Activated T-helper 1 cell treated with anti-CD3 and anti-CD28 coated beads, Interleukin-12 subunit alpha, Interleukin-12 subunit beta, Interleukin-2, Interleukin-4 antibody, amounts not matched to agents 30 ng/mL and 10 ng/mL and 1 ng/mL, durations not matched to agents 14 hours and 24 hours and 36 hours (primary cell): ENCODE measurements at places on chromosomes 5 and 9.

- no peak overlapping the region for H3K27ac ChIP-seq
- H3K4me1 ChIP-seq = no peaks in the 10 kb centered on the region
- no peaks in the 10 kb centered on the region for H3K27me3 ChIP-seq
- no peaks in the 10 kb centered on the region for H3K36me3 ChIP-seq
Measured at GRCh38 chr9:80632041-80632440, 1057.3 kb downstream of the TLE1 start.

DNA sequence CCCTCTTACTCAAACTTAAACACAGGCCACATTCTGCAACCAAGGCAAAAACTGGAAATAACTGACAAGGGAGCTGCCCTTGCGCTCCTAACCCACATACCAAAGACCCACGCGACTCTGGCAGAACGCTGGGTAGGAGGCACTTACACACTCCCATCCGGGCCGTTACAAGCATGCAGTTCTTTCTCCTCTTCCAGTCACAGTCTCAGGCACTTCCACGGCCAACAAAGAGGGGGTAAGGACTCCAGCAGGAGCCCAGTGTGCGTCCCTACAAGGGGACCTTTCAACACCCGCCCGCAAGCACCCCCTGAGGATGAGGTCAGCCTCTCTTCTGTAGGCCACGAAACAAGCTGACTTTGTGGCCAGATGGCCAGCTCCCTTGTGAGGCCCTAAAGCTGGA lies 57.4 kb downstream of the SERINC5 start:
- peaks cover 30% of the 10 kb centered on the region for H3K36me3 ChIP-seq
- H3K27me3 ChIP-seq = no peaks in the 10 kb centered on the region
- H3K4me3 ChIP-seq = no peak overlapping the region
- H3K27ac ChIP-seq = no peak overlapping the region
- peaks cover 42% of the 10 kb centered on the region for H3K4me1 ChIP-seq
- no peak for DNase-seq

- peaks cover 71% of the 10 kb centered on the region for H3K27me3 ChIP-seq
- peak overlapping the region; percentile 65 for H3K4me3 ChIP-seq
- H3K4me1 ChIP-seq = peaks cover 23% of the 10 kb centered on the region
- peak overlapping the region; percentile 61 for H3K27ac ChIP-seq
- peaks cover 5% of the 10 kb centered on the region for H3K36me3 ChIP-seq
Measured at GRCh38 chr5:88660947-88661805, 221.8 kb downstream of the MEF2C start.

GRCh38 chr9:94802793-94803192 lies 76.3 kb downstream of the AOPEP start:
- H3K27me3 ChIP-seq = no peaks in the 10 kb centered on the region
- peak overlapping the region; percentile 66 for H3K27ac ChIP-seq
- peaks cover 40% of the 10 kb centered on the region for H3K4me1 ChIP-seq
- H3K4me3 ChIP-seq = peak overlapping the region; percentile 28

DNA sequence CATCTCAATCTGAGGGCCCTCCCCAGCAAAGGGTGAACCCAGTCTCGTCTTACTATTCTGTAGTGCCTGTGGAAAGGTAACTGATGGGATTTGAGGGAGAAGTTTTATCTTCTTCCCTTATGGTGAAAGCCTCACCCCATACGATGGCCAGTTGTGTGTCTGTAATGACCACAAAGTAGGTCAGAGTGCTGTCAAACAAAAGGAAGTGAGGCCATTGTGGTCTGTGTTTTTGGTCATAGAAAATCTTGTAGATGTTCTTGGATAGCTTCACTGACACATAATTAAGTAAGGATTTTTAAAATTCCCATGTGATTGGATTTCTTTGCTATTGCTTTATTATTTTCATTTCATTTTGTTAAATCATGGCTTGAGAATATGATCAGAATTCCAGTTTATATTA lies 505.1 kb upstream of the KLF4 start:
- H3K4me3 ChIP-seq = no peak overlapping the region
- H3K4me1 ChIP-seq = no peaks in the 10 kb centered on the region
- no peak for DNase-seq
